ENCODE measurements at places on chromosomes 16 and 17.

DNA sequence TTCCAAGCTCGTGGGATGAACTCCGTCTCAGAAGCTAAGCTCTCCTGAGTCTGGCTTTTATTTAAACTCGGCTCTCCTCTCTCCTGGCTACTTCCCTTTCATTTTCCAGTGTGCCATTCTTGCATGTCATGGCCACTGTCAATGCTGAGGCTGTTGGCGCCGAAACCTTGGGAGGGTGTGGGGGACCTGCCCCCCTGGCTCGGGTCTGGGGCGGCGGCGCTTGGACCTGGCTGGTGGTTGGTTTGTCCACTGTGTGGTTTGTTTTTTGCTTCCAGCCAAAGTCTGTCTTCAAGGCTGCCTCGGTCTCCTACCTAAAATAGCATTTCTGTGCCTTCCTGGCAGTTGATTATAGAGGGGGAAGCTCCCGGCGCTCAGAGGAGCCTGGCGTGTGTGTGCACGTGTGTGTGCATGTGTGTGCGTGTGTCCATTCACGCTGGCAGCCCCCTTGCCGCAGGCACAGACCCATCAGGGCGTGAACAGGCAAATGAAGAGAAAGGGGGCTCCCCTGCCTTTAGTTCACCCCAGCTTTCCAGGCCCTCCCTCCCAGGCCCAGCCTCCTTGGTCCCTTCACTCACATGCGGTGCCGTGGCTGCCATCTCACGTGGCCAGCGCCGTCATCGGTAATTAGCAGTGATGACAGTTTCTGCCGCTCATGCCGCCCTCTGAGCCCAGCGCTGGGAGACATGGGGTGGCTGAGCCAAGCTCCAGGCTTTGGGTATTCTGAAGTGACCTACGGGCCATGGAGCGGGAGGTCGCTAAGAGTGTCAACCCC is 179.9 kb downstream of the SEC14L1 start:
- peak; percentile 35 for DNase-seq

- peak; percentile 20 for DNase-seq
These were observed 2.6 kb downstream of the ZNF205 start for GRCh38 chr16:3115003-3115402.

DNA sequence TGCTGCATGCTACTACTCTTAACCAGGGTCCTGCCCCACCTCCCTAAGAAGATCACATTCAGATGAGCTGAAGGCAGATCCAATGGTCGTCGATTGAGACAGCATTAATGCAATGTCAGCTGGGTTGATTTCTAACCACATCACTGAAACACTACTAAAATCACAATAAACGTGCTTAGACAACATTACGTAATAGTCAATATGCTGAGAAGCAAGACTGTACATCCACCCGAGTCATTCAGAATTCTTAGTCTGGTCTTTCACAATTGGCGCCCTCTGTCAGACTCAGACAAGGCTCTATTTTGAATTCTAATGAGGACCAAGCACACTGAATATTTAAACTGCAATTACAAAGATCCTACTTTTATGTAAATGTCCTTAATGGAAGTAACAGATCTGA is 205.2 kb downstream of the STX8 start:
- DNase-seq, result no peak

- DNase-seq, result no peak
These were observed 8.4 kb downstream of the AIPL1 start for GRCh38 chr17:6426356-6427101.

GRCh38 chr16:84600343-84601229 is 17.3 kb downstream of the COTL1 start:
- no peak for DNase-seq

DNA sequence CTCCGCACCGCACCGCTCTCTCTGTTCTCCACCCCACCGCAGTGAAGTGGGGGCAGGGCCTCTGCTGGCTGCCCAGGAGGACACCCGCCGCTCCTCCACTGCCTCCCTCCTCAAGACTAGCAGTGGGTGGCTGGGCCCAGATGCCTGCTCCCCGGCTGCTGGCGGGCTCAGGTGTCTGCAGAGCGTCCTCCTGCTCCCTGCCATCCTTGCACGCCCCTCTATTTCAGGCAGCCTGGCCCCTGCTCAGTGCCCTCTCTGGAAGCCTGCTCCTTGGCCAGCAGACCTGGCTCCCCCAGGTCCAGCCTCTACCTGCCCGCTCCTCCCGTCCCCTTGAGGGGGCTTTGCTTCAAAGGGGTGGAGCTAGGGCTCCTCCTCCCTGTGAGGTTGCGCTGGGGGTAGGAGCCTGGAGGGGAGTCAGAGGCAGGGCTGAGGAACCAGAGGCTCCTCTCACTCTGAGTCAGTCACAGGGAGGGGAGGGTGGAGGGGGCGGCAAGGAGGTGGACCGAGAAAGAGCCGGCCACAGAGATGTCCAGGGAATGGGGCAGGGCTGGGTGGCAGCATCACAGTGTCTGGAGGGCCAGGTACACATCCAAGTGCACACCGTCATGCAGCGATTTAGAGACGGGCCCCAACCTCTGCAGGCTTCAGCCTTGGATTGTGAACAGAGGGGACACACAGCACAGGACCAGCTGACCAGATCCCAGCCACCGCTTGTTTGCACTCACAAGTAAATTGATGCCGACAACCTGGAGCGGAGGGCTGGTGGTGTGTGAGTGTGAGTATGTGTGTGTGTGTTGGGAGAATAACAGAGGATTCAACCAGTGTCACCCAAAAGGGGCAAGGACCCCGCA is 9.8 kb upstream of the TMEM92 start:
- peak; percentile 88 for DNase-seq

GRCh38 chr17:17445925-17446665 is 30.7 kb upstream of the MED9 start:
- DNase-seq, result no peak

DNA sequence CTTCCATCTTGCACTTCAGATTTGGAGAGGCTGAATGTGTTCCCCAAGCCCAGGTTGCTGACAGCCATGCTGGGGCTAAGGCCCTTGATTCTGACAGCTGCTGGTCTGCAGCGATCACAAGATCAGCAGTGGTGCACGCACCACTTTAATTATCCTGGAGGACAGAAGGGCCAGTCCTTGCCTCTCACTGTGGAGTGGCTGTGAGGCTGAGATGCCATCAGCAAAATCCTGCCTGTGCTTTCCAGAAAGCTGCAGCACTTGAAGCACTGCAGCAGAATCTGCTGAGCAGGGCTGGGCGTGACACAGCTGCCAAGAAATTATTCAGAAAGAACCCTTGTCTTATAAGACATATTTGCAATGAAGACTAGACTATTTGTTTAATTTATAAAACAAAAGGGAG is 37.1 kb downstream of the NUP93 start:
- no peak for DNase-seq

- peak; percentile 98 for DNase-seq
These were observed at the start of gene SOCS1 for GRCh38 chr16:11255737-11256660. TSS of gene SOCS1 (minus strand) at chr16:11256204. CDS start at chr16:11255478, 726 bp downstream.

DNA sequence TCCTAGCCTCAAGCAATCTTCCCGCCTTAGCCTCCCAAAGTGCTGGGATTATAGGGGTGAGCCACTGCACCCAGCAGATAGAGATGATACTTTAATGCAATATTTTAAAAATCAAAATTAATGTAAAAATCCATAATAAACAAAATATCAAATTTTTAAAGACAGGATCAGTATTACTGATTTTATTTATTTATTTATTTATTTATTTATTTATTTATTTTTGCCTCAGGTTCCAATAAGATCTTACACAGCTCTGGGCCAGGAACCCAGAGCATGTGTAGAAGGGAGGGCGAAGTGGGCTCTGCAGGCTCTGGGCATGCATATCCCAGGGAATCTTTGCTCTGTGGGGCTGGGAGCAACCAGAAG is 41.6 kb downstream of the FZD2 start:
- DNase-seq, result no peak

DNA sequence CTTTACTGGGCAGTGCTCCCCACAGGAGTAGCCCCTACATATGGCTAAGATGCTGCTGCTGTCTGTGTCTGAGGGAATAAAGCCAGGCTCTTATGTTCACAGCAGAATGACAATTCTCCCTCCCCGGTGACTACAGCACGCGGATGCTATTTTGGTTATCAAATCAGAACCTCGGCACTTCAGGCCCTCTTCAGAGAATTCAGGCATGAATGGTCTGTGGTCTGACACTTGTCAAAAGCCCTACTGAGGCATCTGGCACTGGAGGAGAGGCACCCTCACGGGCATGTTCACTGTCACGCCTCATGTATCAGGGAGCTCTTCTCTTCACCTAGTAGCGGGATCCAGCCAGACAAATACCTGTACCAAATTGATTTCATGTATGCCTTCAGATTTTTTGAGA is 30.4 kb downstream of the KIAA0513 start:
- no peak for DNase-seq

GRCh38 chr16:17845031-17845430 is 374.3 kb upstream of the XYLT1 start:
- DNase-seq, result no peak

- DNase-seq, result no peak
These were observed 731 bp upstream of the MKS1 start for GRCh38 chr17:58219789-58220183.

DNA sequence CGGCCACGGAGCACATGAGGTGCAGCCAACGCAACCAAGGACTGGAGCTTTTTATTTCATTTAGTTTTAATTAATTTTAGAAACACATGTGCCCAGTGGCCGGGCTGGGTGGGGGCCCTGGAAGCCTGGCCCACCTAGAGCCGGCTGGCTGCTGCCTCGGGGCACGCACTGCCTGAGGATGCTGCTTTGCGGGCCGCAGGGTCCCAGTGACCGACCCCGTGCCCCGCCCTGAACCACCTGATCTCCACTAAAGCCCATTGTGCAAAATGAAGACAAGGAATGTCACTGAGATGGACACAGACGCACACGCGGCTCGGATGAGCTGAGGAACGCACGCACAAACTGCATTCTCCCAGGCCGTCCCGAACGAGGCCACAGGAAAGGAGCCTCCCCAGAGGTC is 39.6 kb downstream of the LMF1 start:
- no peak for DNase-seq

GRCh38 chr17:46771561-46772474 is 46.7 kb downstream of the WNT3 start:
- DNase-seq, result peak; percentile 91

DNA sequence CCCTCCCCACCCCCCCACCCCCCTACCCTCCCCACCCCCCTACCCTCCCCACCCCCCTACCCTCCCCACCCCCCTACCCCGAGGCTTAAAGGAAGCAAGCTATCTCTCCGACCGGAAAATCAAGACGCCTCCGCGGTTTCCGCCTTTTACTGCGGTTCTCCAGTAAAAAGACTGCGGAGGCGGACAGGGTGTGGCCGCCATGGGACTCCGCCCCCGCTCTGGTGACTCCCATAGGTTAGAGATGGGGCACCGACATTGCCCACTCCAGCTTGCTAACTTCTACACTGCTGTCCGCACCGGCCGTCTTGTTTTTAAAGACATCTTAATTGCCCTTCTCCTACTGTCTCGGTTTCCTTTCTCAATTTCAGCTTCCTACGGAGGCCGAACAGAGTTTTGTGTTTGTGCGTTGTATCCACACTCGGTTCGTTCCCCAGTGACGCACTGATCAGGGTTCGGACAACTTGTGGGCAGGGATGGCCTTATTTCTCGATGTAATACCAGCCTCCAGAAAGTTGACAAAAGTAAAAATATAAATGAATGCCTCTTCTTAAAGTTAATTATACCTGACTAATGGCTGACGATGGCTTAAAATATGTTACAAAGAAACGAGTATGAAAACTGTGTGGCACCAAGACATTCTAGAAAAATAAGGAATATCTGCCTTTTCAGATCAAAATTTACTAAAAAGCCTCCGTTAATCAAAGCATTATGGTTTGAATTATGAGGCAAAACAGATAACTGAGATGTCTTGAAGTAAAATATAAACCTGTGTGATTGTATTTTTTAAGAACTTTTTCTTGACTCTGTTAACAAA is 1.1 kb upstream of the ZNF200 start:
- DNase-seq, result peak; percentile 55

DNA sequence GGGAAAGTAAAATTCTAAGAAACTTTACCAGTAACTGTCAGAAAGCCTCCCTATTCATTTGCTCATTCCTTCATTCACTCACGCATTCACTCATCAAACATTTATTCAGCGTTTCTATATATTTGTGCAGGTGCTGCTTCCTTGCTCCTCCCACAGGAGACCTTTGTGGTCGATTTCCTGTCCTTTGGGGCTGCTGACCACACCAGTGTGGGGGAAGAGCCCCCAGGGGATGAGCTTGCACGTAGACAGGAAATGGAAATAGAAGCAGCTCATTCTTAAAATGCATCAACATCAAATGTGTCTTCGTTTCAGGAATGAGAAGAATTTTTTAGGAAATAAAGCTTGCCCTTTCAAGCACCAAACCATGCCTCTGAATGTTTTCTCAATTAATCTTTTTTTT is 9.6 kb downstream of the PIK3R6 start:
- no peak for DNase-seq

DNA sequence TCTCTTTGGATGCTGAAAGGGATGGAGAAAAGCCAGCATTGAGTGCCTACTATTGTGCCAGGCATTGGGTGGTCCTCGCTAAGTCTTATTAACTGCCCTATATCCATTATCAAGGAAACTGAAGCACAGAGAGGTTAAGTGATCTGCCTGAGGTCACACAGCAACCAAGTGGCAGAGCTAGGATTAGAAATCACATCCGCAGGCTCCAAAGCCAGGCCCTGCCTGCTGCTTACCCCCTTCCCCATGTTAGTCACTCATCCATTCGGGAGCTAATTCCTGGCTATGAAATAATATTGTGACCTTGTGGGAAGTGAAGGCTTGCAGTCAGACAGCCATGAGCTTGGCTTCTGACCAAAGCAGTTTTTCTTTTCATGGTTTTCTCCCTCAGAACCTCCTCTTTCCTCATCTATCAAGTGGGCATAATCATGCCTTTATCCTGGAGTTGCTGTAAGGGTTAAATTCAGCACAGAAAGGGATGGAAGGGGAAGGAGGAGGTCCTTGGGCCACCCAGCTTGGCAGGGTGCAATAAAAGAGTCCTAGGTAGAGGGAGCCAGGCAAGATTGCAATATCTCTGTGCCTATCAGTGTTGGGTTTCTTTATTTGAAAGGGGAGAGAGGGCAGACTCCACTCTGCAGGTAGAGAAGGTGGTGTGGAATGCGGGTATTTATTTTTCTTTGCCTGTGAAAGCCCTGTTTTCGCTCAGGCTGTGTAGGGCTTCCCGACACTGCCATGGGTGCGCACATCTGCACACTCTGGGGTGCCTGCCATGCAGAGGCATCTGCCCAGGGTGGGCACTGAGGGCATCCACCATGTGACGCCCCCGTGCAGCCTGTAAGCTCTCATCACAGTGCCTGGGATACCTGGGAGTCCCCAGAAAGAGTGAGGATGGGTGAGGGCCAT is 11.3 kb downstream of the RAI1 start:
- no peak for DNase-seq

GRCh38 chr16:66026211-66026610 is 340.3 kb upstream of the CDH5 start:
- peak; percentile 70 for DNase-seq

GRCh38 chr16:77922228-77922754 is 100.1 kb upstream of the CLEC3A start:
- no peak for DNase-seq

DNA sequence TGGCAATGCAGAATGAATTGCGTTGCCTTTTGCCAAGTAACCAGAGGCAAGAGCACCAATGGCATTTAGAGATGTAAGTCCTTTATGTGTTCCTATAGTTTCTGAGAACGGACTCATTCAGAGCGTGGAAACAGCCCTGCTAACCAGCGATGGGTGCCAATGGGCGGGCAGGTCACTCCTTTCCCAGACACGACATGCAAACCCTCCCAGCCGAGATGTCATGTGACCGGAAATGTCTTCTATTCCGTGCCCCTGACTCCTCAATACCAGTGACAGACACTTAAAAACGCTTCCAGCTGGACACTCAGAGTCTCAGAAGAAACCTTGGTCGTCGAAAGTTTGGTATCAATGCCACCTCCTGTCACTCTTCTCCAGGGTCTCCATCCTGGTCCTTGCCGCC is 3.2 kb downstream of the FBF1 start:
- no peak for DNase-seq
